Fibroblast of upper back skin (primary cell): ENCODE measurements at places on chromosomes 5 and 9.

DNA sequence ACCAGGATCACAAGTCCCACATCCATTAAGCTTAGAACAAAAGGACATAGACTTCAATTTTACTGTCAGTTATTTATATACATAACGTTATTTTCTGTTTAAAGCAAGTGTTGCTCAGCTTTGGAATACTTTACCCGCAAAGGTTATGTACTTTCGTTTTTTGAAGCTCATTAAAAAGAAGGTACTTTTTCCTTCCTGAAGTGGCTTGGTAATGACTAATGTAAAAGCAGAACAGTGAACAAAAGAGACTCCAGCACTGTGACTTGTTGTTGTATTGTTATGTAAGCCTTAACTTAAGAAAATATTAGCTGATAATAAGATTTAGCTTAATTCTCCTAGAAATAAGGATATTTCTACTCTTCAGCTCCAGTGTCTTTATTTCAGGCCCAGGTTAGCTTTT, 97.3 kb upstream of the SLCO6A1 start:
- DNase-seq, result no peak

DNA sequence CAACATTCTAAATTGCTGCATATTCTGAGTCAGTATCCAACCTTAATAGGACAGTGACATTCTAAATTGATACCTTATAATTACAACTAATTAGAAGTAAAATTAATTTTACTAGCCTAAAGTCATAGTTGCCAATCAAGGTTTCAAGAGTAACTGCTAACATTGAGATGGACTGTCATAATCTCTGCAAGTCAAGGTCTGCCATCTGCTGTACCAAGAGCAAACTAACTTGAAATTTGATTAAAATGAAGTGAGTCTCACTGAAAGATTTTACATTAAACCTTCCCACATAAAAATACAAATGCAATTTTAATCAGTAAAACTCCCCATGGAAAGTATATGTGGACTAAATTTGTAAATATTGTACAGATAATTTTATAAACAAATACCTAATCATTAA, 235.3 kb downstream of the PRDM9 start:
- no peak for DNase-seq

GRCh38 chr9:81266086-81266485, 423.3 kb downstream of the TLE1 start:
- peak; percentile 49 for DNase-seq

DNA sequence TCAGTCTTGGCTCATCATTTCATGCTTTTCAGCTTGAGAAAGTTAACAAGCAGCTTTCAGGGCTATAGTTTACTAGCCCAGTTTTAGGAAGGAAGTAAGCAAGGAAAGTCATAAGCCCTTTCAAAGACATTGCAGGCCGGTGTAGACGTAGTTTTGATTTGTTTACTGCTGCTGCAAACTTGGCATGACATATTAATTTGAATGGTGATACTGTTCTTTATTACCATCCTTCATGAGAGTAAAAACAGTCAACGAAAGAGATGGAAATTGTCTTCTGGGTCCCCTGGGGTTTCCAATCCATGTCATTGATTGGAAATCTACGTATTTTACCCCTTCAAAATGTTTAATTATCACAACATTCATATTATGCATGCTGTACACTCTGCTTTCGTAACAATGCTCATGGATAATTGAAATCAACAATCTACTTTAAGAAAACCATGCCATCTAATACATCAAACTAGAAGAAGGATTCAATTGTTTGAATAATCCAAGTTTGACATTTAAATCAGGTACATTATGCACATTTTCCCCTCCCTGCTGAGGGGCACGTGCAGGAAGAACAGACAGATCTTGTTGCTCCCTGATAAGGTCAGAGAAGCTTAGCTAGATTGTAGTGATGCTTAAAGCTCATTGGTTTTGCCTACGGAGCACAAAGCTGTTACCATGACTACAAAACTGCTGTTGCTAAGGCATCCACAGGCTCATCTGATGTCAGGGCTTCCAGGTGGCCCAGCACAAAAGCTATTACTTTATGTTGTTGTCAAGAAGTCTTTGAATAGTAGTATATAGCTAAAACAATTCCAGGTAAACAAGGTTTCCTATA, 139.9 kb upstream of the PRLR start:
- DNase-seq, result no peak

DNA sequence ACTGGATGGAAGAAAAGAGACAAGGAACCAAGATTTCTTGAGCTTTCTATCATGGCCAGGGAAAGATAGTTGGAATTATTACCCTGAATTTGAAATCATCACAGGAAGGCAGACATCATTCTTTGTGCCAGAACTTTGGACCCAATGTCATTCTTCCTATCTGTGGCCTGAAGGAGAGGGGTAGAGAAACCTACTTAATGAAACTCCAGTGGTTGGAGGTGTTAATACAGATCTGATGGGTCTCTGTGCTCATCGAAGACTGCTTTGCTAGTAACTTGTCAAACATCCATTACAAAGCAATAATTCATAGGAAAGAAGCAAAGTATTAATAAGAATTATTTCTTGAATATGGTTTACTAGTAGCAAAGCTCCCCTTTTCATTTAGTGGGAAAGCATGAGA, 26.9 kb downstream of the PRLR start:
- no peak for DNase-seq

GRCh38 chr9:113933671-113934070, 57.6 kb downstream of the ZNF618 start:
- no peak for DNase-seq
